T-helper 2 cell (primary cell): ENCODE measurements at places on chromosomes 3 and 15.

- no peak for DNase-seq
Observed at GRCh38 chr3:184827572-184827971, 15.6 kb downstream of the VPS8 start.

- DNase-seq, result no peak
Observed at GRCh38 chr3:95338446-95338845, 1275.6 kb downstream of the NSUN3 start.

DNA sequence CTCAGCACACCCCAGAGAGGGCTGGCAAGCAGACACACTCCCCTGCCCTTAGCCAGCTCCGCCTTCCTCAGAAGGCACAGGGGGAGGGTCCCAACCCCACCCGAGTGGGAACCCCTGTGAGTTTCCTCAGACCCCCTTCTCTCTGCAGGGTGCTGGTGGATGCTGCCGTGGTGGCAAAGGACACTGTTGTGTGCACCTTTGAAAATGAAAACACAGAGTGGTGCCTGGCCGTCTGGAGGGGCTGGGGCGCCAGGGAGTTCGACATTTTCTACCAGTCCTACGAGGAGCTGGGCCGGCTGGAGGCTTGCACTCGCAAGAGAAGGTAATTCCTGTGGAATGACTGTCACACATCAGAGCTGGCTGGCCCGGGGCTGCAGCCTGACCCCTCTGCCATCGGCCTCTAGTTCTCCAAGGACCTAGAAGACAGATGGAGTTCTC lies 149.4 kb downstream of the LRRK1 start:
- no peak for DNase-seq

DNA sequence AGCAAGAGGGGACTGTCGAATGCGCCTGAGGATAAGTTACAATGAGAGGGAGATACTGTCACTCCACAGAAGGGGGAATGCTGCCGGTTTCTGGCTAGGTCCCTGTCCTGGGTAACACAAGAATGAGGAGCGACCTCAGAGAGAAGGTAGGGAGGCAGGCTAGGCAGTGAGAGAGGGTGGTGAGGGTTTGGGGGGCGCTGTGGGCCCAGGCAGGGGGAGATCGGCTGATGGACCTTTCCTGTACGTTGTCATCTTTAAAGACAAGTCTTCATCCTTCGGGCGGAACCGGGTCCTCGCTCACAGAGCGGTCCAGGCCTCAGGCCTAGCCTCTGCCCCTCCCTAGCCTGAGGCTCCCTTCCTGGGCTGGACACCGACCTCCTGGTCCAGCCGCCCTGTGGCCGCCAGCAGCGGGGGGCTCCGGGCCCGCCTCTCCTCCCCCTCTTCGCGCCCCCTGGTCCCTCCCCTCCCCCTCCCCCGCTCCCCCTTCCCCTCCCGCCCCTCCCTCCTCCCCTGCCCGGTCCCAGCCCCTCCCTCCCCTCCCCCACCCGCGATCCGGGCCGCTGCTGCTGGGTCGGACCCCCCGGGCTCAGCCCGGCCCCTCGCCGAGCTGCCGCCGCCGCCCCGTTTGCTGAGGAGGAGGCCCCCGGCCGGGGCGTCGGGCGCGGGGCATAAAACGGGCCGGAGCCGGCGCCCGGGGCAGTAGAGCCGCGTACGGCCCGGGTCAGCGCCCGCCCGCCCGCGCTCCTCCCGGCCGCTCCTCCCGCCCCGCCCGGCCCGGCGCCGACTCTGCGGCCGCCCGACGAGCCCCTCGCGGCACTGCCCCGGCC lies at the start of gene CHRD:
Gene CHRD (plus strand): TSS at position 697 of the 827 bp plus-strand sequence. CDS start 265 bp downstream, outside the sequence.
- no peak for DNase-seq

GRCh38 chr15:71448688-71449114 lies 333.4 kb downstream of the THSD4 start:
- DNase-seq, result no peak
